Activated CD8-positive, alpha-beta memory T cell treated with anti-CD3 and anti-CD28 coated beads, Interleukin-2, amount 10 ng/mL, durations not matched to agents 7 days and 5 days (primary cell): ENCODE measurements at places on chromosomes 5 and 9. TPM values are rescaled to one million over a fixed set of nuclear protein-coding genes. Genes with fewer than 3 reads are reported as not detected.

GRCh38 chr9:134625361-134626068 is 16.1 kb upstream of the COL5A1 start:
- DNase-seq, result no peak

- no peak for DNase-seq
Measured at GRCh38 chr5:106648401-106648800, 1022.3 kb downstream of the EFNA5 start.

DNA sequence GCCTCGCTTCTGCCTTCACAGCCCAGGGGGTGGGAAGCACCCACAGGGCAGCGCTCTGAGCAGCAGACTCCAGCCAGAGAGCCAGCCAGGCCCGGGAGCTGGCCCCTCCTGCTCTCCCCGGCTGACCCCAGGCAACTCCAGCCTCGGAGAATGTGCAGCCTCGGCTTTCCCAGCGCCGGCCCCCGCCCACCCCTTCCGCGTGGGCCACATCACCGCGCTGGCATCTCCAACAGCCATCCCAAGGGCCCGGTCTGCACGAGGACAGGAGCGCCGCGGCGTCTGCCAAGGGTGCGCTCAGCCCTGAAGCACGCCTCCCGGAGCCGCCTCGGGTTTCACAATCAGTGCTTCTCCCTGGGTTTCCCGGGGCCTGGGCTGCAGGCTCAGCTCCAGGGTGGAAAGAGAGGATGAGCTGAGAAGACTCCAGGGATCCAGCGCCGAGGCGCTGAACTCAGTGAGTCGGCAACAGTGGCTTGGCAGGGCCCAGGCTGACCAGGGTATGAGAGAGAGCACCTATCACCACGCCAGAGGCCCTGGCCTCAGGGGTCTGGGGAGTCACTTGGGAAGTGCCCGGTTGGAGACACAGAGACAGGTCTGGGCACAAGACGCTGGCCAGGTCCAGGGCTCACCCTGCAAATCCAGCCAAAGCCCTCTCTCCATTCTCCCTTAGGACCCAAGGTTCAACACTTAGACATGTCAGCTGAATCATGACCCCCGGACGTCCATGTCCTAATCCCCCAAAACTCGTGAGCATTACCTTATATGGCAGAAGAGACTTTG is 79.6 kb downstream of the ADAMTS2 start:
- DNase-seq, result no peak

DNA sequence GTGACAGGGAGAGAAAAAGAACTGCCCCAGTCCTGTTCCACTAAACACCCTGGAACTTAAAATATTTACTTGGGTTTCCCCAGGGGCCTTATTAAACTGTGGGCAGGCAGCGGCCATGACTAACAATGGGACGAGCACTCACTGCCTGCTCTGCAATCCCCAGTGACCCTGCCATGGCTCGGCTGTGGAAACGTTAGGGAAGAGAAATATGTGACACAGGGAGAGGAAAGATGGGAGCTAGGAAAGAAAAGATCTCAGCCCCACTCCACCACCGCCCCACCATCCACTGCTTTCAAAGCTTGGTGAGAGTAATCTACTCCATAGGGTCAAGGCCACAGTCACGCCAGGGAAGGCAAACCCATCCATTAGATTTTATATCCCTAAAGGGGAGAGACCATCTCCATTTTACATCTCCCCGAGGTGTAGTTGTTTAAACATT is 117.6 kb downstream of the EFNA5 start:
- no peak for DNase-seq

GRCh38 chr5:59266410-59266809 is 627.1 kb downstream of the PDE4D start:
- no peak for DNase-seq

GRCh38 chr5:129912601-129913255 is 8.5 kb downstream of the CHSY3 start:
- DNase-seq, result no peak

DNA sequence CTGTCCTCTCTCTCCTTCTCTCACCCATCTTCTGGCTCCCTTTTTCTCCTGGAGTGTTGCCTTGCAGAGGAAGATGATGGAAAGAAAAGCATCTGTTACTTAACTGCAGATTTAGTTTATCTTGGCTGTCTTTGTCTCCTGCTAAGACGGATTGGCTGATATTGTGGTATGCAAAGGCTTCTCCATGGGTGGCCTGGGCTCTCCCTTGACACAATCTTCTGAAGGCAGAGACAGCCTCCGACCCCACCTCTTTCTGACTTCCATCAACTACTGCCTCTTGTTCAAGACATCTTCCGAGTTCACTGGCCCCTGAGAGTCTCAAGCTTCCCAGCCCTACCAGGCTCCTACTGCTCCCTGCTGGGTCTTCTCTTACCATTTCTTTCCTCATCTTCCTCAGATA is 403.7 kb downstream of the LRRC70 start:
- no peak for DNase-seq

DNA sequence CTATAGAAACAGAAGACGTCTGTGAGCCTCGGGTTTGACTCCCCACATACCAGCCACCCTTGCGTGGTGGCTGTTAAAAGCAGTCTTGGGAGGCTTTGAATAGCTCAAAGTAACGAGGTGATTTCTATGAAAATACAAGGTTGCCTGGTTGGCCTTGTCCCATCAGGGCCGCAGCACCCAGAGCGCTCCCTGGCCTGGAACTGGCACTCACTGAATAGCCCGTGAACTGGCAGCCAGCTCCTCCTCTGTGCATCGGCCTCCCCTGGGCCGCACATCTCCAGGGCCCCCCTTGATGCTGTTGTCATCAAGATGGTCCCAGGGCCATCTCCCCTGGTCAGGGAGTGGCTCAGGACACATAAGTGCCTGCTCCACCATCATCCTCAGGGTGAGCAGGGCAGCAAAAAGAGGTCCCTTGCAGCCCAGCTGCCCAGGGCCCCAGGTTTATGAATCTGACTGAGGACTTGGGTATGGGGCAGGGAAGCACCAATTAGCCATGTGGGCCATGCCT is 144.6 kb upstream of the PPP1R26 start:
- peak; percentile 25 for DNase-seq

- DNase-seq, result no peak
Measured at GRCh38 chr5:57844410-57844809, 361.8 kb upstream of the ACTBL2 start.

- DNase-seq, result no peak
Measured at GRCh38 chr5:81972492-81972783, 615 bp downstream of the ATG10 start.

GRCh38 chr5:102249381-102249780 is 46.7 kb downstream of the SLCO4C1 start:
- no peak for DNase-seq

DNA sequence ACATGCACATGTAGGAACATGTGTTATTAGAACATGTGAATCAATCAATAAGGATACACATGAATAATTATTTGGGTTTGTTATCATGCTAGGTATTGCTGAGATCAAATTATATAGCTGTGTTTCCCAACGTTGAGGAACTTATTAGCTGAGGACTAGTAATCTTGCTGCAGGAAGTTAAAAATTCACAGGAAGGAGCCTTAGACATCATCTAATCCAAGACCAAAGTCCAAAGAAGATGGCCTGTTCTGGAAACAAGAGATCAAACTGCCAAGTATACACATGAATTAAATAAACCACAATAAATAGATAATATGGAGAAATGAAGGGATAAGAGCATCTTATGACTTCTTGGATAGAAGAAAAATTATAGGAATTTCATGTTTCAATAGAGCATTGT is 19.9 kb downstream of the POU5F2 start:
- no peak for DNase-seq

DNA sequence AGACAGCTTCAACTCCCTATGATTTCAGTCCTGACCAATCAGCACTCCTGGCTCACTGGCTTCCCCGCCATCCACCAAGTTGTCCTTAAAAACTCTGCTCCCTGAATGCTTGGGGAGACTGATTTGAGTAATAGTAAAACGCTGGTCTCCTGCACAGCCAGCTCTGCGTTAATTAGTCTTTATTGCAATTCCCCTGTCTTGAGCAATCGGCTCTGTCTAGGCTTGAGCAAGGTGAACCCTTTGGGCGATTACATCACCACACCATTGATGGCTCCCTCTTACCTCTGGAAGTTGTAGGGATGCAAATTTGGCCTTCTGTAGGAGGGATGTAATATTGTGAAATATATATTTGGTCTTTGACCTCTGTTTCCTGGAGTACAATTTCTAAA is 2.9 kb upstream of the SLC23A1 start:
- DNase-seq, result no peak

DNA sequence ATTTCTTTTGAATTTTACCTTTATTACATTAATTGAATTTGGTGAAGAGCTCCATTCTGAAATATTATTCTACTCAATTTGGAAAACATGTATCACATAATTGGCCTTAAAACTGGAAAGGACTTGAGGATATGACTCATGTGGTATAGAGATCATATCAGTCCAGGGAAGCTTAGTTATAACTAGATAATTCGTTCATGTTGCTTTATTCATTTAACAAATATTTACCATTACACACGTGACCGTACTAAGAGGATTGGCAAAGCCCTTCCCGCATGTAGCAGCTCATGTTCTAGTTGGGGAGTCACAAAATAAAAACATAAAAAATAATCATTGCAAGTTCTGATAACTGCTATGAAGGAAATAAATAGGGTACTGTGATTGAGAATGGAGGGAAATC is 1816.5 kb downstream of the MAT2B start:
- DNase-seq, result no peak

DNA sequence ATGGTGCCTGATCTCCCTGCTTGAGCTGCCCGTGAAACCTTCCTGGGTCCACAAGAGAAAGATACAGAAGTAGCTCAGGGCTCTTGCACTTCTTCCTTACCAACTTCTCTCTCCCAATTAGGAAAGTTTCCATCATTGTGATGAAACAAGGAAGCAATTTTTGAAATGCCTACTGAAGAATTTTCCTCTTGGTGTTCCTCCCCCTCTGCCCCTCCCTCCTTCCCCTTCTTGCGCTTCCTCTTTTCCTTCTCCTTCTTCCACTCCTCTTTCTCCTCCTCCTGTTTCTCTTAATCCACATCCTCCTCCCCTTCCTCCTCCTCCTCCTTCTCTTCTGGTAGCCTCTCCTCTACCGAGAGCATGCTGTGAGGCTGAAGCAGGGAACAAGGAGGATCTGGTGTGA is 36.3 kb upstream of the OTULINL start:
- DNase-seq, result no peak

- peak; percentile 62 for DNase-seq
Measured at GRCh38 chr9:134698587-134699342, 57.2 kb downstream of the COL5A1 start.

GRCh38 chr9:88143957-88144625 is 5.8 kb upstream of the SPATA31C2 start:
- DNase-seq, result no peak

GRCh38 chr5:36300191-36300926 is 1.3 kb downstream of the RANBP3L start:
- no peak for DNase-seq

- peak; percentile 63 for DNase-seq
Measured at GRCh38 chr9:136694163-136694871, 7.1 kb upstream of the AGPAT2 start.

DNA sequence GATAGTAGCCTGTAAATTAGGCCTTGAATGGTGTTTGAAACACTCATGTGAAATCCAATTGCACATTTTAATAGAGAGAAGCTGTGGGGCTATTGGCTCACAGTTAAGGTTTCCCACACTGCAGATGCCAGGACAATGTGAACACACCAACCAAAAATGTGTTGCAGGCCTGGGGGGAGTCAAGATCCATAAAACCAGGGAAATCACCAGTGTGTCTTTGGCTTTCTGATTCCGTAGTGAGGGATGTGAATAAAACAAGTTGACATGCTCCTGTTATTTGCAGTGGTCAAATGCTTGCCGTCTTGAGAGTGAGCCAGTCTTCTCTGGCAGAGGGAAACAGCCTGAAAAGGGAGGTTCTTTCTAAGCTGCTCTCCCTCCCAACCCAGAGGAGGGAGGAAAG is 79.0 kb downstream of the ZNF462 start:
- no peak for DNase-seq

GRCh38 chr5:176533894-176534611 is 3.1 kb downstream of the RNF44 start:
- DNase-seq, result peak; percentile 80

GRCh38 chr5:36029914-36030313 is 36.8 kb downstream of the UGT3A2 start:
- DNase-seq, result no peak

- DNase-seq, result no peak
Measured at GRCh38 chr5:38660194-38660668, 103.8 kb upstream of the LIFR start.

DNA sequence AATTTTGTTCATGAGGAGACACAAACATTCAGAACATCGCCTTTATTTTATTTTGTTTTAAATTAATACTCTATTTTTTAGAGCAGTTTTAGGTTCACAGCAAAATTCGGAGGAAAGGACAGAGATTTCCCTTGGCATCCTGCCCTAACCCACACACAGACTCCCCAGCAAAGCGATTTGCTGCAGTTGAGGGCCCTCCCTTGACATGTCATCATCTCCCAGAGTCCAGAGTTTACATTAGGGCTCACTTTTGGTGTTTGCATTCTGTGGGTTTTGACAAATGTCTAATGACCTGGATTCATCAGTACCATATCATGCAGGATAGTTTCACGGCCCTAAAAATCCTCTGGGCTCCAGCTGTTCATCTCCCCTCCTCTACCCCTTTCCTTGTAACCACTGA is 33.6 kb upstream of the COL5A1 start:
- peak; percentile 18 for DNase-seq

GRCh38 chr5:96294884-96295202 is 138.2 kb downstream of the PCSK1 start:
- DNase-seq, result no peak

- DNase-seq, result no peak
Measured at GRCh38 chr9:27377147-27377807, 80.3 kb upstream of the EQTN start.

DNA sequence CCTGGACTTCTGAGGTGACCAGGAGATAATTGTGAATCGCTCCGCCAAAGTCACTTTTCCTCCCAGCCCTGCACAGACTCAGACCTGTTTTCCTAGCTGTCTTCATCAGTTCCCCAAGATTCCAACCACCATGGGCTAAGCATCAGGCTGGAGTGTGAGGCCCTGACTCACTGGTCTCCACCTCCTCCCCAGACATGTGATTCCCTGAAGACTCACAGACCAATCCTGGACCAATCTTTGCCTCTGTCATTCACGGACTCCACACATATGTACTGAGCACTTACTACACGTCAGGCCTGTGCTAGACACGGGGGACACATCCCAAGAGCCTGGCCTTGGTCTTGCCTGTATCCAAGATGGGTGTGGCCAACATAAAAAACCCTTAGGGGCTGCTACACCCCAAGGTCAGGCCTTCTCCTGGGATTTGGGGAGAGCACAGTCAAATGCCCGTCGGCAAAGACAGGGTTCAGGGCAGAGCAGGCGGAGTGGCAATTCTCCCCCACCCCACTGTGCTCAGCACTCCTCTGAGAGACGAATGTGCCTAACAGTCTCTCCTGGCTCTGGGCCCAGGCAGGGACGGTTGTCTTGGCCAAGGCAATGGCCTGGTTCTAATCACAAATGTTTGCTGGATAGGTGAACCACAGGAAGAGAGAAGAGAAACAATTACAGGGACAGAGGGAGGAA is 11.9 kb downstream of the EEIG1 start:
- no peak for DNase-seq

GRXCR2 gene
- not detected for total RNA-seq

FST gene
- 0.47 TPM for total RNA-seq

TMEM232 gene
- 0.28 TPM for total RNA-seq

ZDHHC11 gene
- total RNA-seq, result 9.9 TPM

DDX4 gene
- 0.29 TPM for total RNA-seq

F2R gene
- total RNA-seq, result 39.7 TPM

MYOZ3 gene
- not detected for total RNA-seq

PIP5KL1 gene
- 2.6 TPM for total RNA-seq

CKMT2 gene
- not detected for total RNA-seq

ANXA2R gene
- 14.5 TPM for total RNA-seq

PCDHGA4 gene
- not detected for total RNA-seq

N4BP3 gene
- 1.1 TPM for total RNA-seq
